ENCODE measurements at places on chromosomes 1 and 21. TPM values are rescaled to one million over a fixed set of nuclear protein-coding genes. Genes with fewer than 3 reads are reported as not detected.
A peak's percentile ranks its signal among the peaks of the same experiment; 100 is the strongest.

Gene LRRC71
- total RNA-seq: not detected

Gene GUCA2A
- total RNA-seq: not detected

Gene NBPF10
- 0.71 TPM for total RNA-seq

Gene TNFAIP8L2
- total RNA-seq: not detected

- H3K4me1 ChIP-seq: no peaks in the 10 kb centered on the region
- no peaks in the 10 kb centered on the region for H3K36me3 ChIP-seq
- H3K4me3 ChIP-seq: no peak overlapping the region
- no peak overlapping the region for H3K27ac ChIP-seq
- peak; percentile 85 for DNase-seq
Observed at GRCh38 chr1:15304708-15305467, 57.9 kb downstream of the FHAD1 start.

- no peak for DNase-seq
- H3K4me3 ChIP-seq: no peak overlapping the region
- no peaks in the 10 kb centered on the region for H3K36me3 ChIP-seq
- H3K4me1 ChIP-seq: no peaks in the 10 kb centered on the region
Observed at GRCh38 chr1:89974256-89974655, 20.7 kb upstream of the ZNF326 start.

- no peak overlapping the region for H3K27ac ChIP-seq
- DNase-seq: no peak
- no peaks in the 10 kb centered on the region for H3K36me3 ChIP-seq
- peaks cover 11% of the 10 kb centered on the region for H3K4me1 ChIP-seq
- H3K27me3 ChIP-seq: no peaks in the 10 kb centered on the region
- H3K4me3 ChIP-seq: no peak overlapping the region
Observed at GRCh38 chr1:208917281-208917680, 666.2 kb upstream of the CAMK1G start.

GRCh38 chr21:43923391-43923790 lies 58.4 kb downstream of the AGPAT3 start:
- H3K27ac ChIP-seq: no peak overlapping the region
- no peaks in the 10 kb centered on the region for H3K36me3 ChIP-seq
- no peak for DNase-seq
- H3K27me3 ChIP-seq: no peaks in the 10 kb centered on the region
- peaks cover 34% of the 10 kb centered on the region for H3K4me1 ChIP-seq
- H3K4me3 ChIP-seq: no peak overlapping the region

DNA sequence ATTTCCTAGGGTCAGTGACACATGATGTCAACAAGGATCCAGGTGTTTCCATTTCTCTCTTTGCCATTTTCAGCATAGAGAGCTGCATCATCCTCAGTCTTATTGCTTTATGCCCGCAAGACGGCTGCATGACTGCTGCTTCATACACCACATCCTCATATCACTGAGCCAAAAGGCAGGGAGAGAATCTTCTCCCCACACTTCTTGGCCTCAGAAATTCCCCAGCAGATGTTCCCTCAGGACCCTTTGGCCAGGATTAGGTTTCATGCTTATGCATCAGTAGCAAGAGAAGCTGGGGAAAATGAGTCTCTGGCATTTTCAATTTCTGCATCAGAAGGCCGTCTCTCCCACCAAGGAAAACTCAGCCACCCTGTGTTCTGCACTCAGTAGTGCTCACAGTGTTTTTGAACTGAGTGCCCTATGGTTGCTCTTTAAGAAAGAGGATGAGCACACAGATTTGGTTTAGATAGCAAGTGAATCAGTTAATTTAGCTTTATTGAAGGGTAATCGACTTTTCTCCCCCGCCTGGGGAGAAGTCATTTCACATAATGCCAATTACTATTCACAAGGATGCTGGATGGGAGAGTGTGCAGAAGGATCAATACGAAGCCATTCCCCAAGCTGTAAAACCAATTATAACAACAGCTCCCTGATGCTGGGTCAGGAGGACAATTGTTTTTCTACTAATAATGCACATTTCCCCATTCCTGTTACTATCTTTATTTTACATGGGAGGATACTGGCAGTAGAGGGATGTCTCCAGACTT lies 360.2 kb downstream of the HHIPL2 start:
- H3K4me3 ChIP-seq: no peak overlapping the region
- no peaks in the 10 kb centered on the region for H3K36me3 ChIP-seq
- no peak overlapping the region for H3K27ac ChIP-seq
- no peak for DNase-seq
- no peaks in the 10 kb centered on the region for H3K27me3 ChIP-seq

- no peaks in the 10 kb centered on the region for H3K36me3 ChIP-seq
- peaks cover 9% of the 10 kb centered on the region for H3K4me1 ChIP-seq
- H3K27ac ChIP-seq: no peak overlapping the region
- H3K27me3 ChIP-seq: no peaks in the 10 kb centered on the region
Observed at GRCh38 chr21:28614791-28615190, 377.9 kb downstream of the LTN1 start.

DNA sequence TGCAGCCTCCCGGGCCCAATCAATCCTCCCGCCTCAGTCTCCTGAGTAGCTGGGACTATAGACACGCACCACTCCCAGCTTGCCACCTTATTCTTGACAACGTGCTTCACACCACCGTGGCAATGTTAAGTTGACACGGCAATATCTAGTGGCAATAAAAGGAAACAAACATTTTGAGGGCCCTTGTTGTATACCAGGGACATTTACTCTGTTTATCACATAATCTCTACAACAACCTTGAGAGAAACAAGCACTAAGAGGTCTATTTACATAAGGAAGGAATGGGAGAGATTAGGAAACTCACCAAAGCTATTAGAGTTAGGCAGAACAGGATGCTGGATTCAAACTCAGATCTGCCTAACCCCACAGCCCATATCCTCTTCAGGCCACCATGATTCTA lies 3.1 kb downstream of the KLHDC8A start:
- no peaks in the 10 kb centered on the region for H3K27me3 ChIP-seq
- no peaks in the 10 kb centered on the region for H3K36me3 ChIP-seq
- no peak overlapping the region for H3K27ac ChIP-seq
- no peak overlapping the region for H3K4me3 ChIP-seq

Gene PTPN22
- not detected for total RNA-seq

Gene C1orf216
- 4.4 TPM for total RNA-seq

Gene RGS8
- total RNA-seq: 0.99 TPM

DNA sequence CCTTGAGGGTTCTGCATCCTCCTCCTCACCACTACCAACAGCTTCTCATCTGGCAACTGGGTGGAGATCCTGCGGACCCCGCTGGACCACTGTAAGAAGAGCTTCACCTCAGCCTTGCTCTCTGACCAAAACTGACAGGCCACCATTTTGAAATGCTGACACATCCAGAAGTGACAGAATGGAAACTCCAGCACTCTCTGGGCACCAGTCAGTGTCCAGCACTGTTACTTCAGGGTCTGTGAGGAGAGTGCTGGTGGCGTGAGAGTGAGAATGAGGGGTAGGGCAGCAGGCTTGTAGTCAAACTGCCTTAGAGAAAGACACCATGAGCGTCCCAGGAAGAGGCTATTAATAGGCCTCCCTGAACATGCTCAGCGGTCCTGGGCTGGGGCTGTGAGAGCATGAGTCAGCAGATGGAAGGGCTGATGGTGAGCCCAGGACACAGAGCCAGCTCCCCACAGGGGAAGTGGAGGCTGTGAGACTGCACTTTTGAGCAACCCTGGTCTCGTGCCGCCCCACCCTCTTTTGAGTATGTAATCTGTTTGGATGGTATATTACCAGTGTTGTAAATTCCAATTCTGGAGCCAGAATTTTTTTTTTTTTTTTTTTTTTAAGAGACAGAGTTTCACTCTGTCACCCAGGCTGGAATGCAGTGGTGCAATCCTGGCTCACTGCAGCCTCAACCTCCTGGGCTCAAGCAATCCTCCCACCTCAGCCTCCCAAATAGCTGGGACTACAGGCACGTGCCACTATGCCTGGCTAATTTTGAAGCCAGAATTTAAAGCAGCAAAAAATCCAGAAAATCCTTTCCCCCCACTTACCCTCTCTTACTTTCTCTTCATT lies 34.4 kb upstream of the SLC30A1 start:
- H3K4me1 ChIP-seq: peaks cover 7% of the 10 kb centered on the region
- no peak overlapping the region for H3K27ac ChIP-seq
- no peaks in the 10 kb centered on the region for H3K36me3 ChIP-seq
- no peak for DNase-seq
- no peaks in the 10 kb centered on the region for H3K27me3 ChIP-seq
- H3K4me3 ChIP-seq: no peak overlapping the region

DNA sequence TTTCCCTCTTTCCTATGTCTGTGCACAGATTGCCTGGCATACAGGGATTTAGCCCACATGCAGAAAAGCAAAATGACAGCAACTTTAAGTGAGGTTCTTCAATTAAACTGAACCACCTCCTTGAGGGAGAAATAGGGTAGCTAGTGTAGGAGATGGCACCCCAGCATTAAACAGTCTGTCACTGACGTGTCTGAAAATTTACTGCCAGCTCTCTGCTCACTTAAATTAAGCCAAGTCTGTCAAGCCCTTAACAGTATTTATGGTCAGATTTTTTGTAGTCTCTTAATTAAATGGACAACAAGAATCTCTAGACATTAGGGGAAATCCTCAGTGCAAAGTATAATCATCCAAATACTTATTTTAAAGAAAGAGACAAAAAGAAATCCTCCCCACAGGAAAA lies 696.5 kb upstream of the PTBP2 start:
- H3K4me3 ChIP-seq: no peak overlapping the region
- no peaks in the 10 kb centered on the region for H3K36me3 ChIP-seq
- no peaks in the 10 kb centered on the region for H3K4me1 ChIP-seq
- DNase-seq: no peak
- no peaks in the 10 kb centered on the region for H3K27me3 ChIP-seq

Measured in neural progenitor cell (in vitro differentiated cells).